Pulmonary artery endothelial cell (primary cell): ENCODE measurements at places on chromosomes 5 and 9. TPM values are rescaled to one million over a fixed set of nuclear protein-coding genes. Genes with fewer than 3 reads are reported as not detected.

The CSF1R gene
- not detected in 2 replicates for total RNA-seq

The HTR4 gene
- total RNA-seq = not detected in 2 replicates

The SLC6A7 gene
- total RNA-seq = not detected in 2 replicates

The LRRC26 gene
- not detected in 2 replicates for total RNA-seq

- DNase-seq = no peak
Measured at GRCh38 chr9:99298614-99299013, 76.5 kb downstream of the SEC61B start.

DNA sequence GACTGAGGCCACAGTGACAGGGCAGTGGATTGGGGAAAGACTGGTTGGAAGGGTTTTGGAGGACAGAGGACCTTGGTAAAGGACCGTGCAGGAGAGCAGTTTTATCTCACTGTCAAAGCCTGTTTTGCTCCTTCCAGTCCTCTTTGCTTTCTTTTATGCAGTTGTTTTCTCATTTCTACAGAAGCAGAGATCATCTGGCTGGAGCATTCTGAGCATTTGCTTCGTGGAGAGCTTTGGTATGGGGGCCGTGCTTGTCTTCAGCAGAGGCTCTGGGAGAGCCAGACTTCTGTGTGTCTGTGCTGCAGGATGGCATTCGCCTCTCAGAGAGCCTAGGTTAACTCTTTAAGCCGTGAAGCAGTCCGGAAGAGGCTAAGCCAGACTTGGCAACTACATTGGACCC, 171.8 kb upstream of the TUT7 start:
- DNase-seq = no peak
